ENCODE measurements at places on chromosomes 16 and 17.

GRCh38 chr16:807347-808084 is 7.0 kb upstream of the GNG13 start:
- peak; percentile 89 for DNase-seq

DNA sequence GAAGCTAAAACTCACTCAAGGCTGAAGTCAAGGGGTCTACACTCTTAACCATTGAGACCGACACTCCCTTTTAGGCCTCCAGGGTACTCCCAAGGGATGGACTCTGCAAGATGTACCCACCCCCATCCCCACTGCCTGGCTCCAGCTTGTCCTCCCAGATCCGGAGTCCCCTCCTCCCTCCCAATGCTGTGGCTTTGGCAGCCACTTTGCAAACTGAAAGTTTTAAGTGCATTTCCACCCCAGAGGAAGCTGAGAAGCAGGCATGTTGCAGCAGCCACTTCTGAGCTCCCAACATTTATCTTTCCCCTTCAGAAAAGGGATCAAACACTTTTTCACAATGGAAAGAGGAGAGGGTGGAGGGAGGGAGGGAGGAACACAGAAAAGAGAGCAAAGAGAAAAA is 115.2 kb downstream of the COPRS start:
- no peak for DNase-seq

GRCh38 chr16:8694795-8695728 is 20.6 kb downstream of the ABAT start:
- DNase-seq: peak; percentile 56

DNA sequence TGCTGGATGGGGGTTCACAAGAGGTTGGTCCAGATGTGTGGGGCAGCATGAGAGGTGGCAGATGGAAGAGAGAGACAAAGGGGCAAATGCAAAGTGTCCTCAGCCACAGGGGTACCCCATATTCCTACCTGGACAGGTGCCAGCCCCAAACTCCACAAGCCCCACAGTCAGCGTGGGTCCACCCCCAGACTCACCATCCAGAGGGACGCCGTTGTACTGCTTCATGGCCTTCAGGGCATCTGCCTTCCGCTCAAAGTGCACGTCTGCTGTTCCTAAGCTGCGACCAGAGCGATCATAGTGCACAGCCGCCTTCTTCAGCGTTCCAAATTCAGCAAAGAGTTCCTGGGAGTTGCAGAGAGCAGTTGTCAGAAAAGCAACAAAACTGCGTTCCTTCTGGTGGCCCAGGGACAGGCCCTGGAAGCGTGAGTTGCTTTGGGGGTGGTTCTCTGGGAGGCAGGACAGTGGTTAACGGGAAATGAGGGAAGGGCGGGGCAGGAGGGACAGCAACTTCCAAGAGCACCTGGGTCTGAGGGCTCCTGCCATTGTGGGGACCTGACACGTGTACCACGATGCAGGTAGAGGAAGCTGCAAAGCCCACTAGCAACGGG is 2.3 kb downstream of the ALYREF start:
- no peak for DNase-seq

DNA sequence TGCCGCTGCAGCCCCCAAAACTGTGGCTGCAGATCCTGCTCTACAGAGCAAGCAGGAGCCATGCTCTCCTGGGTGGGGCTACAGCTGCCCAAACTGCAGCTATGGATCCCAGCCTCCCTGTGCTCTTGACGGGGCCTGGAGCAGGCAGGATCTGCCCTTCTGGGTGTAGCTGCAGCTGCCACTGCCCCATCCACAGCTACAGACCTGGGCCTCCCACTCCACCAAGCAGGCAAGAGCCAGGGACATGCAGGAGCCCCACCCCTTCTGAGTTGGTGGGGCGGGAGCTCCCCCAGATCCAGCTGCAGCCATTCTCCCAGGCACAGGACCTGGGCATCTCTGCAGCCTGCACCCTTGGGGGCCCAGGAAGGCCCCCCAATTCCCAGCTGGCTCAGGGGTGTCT is 551.2 kb upstream of the CA10 start:
- no peak for DNase-seq

DNA sequence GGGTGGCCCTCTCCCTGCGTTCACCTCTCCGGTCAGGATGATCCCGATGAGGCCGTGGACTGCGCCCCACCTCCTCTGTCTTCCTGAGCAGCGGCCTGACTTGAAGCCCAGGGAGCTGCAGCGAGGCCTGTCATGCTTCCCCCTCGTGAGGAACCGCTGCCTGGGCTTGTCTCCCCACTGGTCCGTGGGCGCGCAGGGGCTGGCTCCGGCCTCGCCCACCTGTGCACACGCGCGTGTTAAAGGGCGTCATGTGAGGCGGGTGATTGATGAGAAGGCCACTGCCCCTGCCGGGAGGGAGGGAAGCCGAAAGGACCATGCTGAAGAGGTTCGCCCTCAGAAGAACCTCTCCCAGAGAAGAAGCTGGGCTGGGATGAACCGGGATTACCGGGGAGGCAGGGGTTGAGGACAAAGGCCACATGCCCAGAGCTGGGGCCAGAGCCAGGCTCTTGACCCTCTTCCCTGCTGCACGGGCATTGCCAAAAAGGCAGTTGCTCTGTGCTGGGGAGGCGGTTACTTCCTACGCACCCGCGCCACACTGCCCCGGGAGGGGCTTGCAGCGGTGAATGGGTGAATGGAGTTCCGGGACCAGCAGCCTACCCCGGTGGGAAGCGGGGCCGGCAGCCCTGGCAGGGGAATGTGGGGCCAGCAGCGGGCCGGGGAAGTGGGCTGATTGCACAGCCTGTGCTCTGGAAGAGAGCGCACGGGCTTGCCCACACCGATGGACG is 85.9 kb upstream of the GSE1 start:
- no peak for DNase-seq

- DNase-seq: peak; percentile 63
These were observed 1.8 kb upstream of the UBTF start for GRCh38 chr17:44221084-44221861.

- no peak for DNase-seq
These were observed 36.1 kb downstream of the NLK start for GRCh38 chr17:28078341-28079229.

DNA sequence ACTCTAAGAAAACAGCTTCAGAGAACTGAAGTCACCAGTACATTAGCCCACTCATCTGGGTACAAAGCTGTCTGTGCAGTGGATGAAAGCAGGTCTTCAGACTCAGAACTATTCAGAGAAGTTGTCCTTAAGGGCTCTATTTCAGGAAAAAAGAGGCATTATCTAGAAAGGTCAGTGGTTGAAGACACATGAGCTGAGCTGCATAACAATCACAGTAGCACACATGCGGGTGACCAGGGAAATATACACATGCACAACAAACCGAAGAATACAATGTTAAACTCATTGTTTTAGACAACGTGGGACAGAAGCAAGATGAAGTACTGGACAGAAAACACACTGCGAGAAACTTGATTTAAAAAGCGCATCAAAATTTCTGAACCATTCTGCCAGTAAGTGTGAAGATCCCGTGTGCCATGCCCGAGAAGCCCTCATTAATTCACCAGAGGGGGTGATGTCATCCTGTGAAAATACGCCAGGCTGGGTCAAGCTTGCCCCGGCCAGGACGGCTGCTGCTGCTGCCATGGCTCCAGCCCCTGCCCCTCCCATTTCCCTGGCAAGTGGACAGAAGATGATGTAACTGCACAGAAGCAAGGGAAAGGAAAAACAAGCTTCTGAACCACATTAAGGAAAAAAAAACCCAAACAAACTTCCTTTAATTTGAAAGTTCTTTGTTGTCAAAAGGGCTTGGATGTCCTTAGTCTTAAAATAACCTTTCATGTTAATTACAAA is 10.1 kb downstream of the DYNC1LI2 start:
- no peak for DNase-seq

DNA sequence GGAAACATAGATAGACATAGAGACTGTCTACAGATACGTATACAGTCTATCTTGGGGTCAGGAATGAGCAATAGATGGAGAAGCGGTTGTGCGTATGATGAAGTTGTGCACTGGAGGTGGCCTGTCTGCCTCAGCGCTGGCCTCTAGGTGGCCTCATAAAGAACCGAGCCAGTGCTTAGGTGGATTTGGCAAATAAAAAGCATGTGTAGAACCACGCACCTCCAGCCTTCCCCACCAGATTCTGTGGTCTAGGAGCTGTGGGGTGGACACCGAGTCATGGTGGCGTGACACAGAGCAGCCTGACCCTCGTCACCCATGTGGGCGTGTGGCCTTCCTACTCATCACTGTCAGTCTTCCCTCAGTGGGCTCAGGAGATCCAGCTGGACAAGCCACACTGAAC is 34.0 kb downstream of the PGS1 start:
- peak; percentile 36 for DNase-seq

DNA sequence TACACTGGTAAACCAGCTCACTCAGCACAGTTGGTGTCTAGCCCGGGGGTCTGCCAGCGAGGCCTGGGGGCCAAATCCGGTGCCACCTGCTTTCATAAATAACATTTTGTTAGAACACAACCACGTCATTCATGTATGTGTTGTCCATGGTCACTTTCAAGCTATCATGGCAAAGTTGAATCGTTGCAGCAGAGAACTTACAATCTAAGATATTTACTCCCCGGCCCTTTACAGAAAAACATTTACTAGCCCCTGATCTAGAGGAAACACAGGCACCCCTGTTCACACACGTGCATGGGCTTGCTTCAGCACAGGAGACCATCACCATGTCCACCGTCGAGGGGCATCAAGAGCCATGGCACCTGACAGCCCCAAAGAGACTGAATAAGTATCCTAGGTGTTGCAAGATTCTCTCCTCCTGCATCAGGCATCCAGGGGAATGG is 111.4 kb upstream of the DNAH9 start:
- no peak for DNase-seq

DNA sequence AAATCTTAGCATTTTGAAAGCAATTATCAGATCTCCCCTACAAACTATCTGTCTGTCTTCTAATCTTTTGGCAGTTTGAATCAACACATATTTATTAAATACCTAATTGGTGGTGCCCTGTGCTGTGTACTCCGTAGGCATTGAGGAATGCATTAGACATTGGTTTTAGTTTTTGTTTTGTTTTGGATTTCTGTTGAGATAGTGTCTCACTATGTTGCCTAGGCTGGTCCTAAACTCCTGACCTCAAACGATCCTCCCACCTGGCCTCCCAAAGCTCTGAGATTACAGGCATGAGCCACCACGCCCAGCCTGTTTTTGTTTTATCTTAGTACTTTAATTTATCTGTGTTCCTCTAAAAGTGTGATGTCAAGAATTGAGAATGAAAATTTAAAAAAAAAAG is 124.8 kb upstream of the RBL2 start:
- no peak for DNase-seq
